Stimulated activated CD4-positive, alpha-beta T cell treated with anti-CD3 and anti-CD28 coated beads, Interleukin-4, amount 100 ng/mL, for 48 hours (primary cell): ENCODE measurements at places on chromosomes 3 and 15.

- no peak for DNase-seq
These were observed 10.1 kb downstream of the CEMIP start for GRCh38 chr15:80789296-80789695.

DNA sequence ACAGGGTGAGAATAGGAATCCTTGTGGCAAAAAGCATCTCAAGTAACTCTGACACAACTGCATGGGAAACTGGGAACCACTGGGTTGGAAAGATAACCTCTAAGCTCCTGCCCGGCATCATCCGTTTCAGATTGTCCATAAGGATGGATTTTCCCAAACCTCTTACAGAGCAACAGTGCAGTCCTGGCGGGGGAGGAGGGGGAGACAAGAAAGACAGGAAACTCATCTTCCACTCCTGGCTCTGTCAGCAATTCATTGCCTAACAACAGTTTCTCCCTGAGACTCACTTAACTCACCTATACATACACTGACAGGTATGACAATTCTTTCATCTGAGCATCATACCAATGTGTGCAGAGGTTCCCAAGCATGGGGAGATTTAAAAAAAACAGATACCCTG lies 279.0 kb downstream of the RPLP1 start:
- DNase-seq = no peak

GRCh38 chr15:80878242-80878866 lies 99.2 kb downstream of the CEMIP start:
- DNase-seq = no peak

DNA sequence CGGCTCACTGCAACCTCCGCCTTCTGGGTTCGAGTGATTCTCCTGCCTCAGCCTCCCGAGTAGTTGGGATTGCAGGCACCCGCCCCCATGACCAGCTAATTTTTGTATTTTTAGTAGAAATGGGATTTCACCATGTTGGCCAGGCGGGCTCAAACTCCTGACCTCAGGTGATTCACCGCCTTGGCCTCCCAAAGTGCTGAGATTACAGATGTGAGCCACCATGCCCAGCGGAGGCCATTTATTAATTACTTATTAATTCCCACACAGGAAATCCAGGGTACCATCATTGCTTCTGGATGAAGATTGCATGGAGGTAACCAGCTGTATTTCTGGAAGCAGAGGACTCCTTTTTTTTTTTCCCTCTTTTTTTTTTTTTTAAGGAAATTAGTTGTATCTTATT lies 37.8 kb downstream of the MAP4 start:
- DNase-seq = no peak

GRCh38 chr3:48476426-48477053 lies 27.4 kb downstream of the SHISA5 start:
- no peak for DNase-seq

DNA sequence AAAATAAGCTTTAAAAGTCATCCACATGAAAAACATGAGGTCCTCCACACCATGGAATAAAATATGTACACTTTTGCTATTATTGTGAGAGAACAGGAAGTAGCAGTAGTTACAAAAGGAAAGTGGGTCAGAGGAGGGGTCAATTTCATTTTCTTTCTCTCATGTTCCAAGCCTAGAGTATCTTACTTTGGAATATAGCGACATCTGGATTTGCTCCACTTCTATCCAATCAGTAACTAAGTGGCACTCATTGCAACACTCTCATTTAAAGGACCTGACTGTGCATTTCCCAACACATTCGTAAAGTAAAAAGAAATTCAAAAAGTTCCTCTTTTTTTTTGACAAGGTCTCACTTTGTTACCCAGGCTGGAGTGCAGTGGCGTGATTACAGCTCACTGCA lies 637.3 kb downstream of the TUSC7 start:
- DNase-seq = no peak

DNA sequence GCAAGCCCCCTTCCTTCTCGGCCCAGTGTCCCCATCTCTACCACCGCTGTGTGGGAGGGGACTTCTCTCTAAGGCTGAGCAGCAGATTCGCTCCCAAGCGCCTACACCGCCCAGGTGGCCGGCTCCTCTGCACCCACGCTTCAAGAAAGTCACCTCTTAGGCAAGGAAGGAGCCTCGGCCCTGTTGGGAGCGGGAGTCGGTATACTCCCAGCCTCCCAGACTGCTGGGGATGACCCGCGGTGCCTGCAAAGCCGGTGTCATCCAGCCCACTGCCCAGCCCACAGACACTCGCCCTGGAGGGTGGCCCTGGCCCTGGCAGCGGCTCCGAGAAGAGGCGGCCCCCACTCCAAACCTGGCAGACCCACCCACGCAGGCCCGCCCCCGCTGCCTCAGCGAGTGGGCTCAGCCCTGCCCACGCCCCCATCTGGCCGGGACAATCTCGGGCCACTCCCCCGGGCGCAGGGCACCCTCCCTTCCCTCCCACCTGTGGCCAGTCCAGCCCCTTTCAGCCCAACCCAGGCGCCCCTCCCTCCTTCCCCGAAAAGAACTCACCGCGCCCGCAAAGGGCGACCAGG lies 396 bp downstream of the CHRNB4 start:
- no peak for DNase-seq

DNA sequence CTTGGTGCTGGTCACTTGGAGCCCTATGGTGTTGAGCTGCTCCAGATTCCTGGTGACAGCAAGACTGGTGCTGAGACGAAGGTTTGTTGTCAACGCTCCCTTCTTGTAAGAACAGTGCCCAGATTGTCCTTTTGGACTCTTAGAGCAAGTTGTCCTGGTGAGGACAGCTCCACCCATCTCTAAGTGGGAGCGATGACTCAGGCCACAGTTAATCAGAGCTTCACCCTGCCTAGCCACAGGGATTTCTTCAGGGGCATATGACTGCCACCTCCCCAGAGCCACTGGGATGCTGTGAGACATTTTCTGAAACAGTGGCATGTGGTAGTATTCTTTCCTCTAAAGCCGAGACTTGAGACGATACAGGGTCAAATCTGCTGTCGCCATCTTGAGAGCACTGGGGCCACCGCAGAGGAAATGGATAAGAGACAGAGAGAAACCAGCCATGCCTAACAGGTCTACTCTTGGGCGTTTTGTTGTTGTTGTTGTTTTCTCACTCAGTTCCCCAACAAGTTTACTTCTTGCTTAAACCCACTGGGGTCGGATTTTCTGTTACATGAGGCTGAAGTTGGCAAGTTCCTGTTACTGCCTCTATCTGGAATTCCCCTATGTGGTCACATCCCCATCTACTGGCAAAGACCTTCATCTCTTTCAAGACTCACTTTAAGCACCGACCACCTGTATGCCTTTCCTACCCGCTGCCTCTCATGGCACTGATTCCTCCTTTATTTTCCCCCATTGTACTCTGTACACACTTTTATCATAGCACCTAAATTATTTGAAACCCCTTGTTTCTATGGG lies 16.0 kb upstream of the PCOLCE2 start:
- DNase-seq = no peak

DNA sequence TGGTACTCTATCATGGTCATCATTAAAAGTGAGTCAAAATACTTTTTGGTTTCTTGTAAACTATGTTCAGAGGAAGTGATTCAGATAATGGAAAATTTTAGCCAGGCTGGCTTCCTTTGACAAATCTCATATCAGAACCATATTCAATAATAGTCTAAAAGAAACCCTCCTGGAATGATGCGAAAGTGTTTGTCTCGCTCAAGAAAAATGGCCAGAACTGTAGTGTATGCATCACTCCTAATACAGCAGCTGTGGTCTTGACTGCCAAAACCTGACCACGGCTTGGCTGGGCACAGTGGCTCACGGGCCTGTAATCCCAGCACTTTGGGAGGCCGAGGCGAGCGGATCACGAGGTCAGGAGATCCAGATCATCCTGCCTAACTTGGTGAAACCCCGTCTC lies 35.6 kb upstream of the KCNMB2 start:
- DNase-seq = no peak

GRCh38 chr3:31086698-31087097 lies 192.2 kb upstream of the GADL1 start:
- DNase-seq = no peak

- no peak for DNase-seq
These were observed 128.4 kb downstream of the IGF1R start for GRCh38 chr15:98776607-98777281.

DNA sequence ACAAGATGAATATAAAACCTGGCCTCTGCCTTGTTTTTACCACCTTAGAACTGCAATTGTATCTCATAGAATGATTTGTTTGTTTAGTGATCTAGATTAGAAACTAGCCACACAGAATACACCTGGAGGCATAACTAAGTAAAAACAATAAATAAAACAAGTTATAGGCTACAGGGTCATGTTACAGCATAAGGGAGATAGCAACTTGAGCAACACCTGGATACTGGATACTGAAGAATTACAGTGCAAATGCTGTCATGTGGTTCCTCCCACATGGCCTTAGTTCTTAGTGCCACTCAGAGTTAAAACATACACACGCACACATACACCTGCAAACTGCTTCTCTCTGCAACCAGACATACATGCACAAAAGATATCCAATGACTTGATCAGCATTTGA lies 563.4 kb upstream of the DPPA4 start:
- DNase-seq = no peak

DNA sequence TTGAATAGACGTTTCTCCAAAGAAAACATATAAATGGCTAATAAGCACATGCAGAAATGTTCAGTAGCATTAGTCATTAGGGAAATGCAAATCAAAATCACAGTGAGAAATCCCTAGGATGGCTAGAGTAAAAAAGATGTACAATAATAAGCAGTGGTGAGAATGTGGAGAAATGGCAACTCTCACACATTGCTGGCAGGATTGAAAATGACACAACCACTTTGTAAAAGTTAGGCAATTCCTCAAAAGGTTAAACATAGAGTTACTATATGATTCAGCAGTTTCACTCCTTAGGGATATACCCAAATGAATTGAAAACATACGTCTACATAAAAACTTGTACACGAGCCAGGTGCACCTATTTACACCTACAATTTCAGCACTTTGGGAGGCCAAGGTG lies 108.7 kb downstream of the ITPR1 start:
- DNase-seq = no peak

DNA sequence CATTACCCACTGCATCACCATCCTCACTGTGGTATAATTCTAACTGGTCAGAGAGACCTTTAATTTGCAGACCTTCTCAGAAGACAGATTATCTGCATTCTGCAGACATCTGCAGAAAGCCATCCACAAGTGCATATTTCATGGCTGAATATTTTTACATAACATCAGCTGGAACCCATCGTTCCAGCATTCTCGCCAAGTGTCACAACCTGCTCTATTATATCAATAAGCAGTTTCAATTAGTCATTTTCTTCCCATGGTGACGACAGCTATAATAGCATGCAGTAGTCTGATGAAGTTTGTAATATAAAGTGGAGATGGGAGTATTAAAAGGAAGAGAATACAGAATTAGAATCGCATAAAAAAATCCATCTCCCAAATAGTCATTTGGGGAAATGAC lies 334.7 kb downstream of the FHIT start:
- no peak for DNase-seq

DNA sequence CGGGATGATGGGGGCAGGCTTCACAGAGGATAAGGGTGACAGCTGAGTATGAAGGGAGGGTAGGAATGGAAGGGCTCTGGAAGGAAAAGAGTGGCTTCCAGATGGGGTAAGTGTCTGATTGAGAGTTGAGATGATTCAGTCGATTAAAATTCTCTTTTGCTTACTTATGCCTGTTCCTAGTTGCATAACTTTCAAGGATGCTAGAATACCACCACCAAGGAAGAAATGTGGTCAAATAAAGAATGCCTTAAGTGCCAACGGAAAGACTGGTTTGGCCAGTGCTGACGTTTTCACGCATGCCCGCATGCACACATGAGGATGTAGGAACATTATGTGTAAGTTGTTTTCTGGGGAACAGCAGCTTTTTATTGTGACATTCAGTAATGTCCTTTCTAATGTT lies 263.4 kb upstream of the WNT5A start:
- no peak for DNase-seq

DNA sequence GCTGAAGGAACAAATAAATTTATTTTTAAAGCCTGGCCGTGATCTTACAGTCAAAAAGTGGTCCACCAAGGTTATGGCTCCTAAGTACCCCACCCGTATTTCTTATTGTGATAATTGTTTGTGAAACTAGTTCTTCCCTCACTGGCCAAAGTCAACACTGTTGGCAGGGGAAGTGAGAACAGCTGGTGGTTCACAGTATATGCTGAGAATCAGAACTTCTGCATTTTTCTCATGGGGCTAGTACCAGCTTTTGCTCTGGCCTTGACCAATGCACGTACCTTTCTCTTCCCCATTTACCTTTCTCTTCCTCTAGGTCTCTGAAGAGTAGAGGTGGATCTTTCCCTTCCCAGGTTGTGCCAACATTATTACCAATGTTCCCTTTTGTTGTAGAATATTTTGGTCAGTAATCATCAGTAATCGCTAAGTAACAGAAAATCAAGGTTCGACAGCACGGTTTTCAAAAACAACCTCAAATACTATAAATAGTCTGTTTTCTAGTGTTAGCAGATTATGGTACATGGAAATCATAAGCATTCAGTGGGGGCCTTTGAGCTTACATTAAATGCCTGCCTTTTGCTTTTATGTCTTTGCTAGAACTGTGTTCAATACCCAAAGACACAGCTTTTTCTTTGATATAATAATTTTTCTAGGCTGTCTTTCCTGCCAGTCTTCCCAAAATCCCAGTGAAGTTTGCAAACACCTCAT lies 268.0 kb downstream of the LPP start:
- no peak for DNase-seq

- no peak for DNase-seq
These were observed 2.2 kb downstream of the SLC12A6 start for GRCh38 chr15:34335176-34336032.

DNA sequence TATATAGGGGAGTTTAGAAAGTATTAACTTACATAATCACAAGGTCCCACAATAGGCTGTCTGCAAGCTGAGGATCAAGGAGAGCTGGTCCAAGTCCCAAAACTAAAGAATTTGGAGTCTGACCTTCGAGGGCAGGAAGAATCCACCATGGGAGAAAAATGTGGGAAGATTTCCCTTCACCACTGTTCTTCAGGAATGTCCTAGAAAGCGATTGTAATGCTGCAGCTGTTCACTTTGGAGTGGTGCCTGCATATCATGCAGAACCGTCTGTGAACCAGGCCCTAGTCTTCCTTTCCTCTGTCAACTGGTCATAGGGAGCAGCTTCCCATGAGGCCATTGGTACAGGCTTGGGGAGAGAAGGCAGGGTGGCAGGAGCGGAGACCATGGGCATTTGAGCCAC lies 497.9 kb upstream of the ARPP21 start:
- no peak for DNase-seq

DNA sequence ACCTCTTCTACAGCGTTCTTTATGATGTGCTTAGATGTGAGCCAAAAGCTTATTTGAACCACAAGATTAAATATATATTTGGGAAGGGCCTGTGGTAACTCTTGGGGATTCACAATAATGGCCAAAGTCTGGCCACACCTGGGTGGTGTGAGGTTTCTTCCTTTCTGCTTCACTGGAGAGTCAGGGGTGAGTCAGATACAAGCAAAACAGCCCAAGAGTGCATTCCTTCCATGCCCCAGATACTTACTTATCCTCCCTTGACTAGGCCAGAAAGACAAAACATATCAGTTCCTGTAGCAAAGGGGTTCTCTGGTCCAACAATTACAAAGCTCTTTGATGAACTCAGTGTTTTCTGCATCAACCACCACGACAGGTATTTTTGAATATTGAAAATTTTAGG lies 941 bp downstream of the ZBED2 start:
- no peak for DNase-seq
